Activated CD4-positive, alpha-beta T cell treated with anti-CD3 and anti-CD28 coated beads, Interleukin-2, amount 50 U/mL, for 4 hours (primary cell): ENCODE measurements at places on chromosomes 11 and 22.

GRCh38 chr11:60968223-60968622 lies 3.3 kb upstream of the CD6 start:
- DNase-seq: no peak

DNA sequence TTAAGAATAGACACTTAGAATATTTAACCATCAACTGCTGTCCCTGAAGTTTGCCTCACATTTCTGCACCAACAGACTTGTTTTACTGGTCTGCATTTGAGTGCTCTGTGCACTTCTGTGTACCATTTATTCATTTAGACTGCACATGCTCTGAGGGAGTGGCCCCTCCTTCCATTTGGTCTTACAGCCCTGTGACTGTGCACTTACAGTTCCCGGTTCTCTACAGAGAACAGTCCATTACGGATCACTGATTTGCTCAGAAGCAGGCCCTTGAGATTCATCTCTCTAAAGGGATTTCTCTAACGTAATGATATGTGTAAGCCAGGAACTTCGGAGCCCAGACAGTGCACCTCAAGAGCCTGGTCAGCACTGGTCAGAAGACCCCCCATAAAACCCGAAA lies 247.3 kb upstream of the BLID start:
- DNase-seq: no peak

DNA sequence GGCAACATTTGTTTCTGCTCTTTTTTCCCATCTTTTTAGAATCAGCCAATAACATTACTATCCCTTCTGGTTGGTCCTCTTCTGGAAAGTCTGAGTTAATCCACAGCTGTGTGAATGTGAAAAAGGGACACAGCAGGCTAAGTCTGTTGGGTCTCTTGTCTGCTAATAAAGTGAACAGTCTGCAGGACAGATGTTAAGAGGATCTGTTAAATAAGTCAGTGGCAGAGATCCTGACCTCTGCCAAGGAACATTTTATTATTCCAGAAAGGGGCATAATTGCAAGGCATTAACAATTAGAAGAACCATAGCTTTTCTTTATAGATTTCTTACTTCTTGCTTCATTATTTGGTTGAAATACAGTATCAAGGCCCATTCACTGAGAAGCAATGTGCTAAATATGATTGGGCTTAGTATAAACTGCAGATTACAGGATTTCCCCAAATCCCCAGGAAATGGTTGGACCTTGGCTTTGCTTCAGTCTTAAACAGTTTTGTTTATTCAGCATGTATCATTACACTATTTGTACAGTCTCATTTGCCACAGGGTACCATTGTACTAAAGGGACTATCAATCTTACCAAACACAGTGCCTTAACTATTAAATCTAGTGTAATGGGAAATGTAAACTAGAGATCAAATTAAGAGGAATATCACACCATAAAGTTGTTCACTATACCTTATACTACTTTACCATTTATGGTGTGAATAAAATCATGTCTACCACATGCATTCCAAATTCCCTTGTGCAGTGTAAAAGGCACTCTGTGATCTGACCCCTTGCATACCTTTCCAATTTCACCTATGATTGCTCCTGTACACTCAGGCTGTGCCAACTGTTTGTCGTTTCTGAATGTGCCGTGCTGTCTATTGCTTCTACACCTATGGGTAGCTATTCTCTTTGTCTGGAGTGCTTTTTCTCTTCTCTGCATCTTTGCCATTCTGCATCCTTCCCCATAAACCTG lies 274.0 kb downstream of the SOX6 start:
- no peak for DNase-seq

- no peak for DNase-seq
Measured at GRCh38 chr11:77038029-77038824, 4.0 kb downstream of the B3GNT6 start.

DNA sequence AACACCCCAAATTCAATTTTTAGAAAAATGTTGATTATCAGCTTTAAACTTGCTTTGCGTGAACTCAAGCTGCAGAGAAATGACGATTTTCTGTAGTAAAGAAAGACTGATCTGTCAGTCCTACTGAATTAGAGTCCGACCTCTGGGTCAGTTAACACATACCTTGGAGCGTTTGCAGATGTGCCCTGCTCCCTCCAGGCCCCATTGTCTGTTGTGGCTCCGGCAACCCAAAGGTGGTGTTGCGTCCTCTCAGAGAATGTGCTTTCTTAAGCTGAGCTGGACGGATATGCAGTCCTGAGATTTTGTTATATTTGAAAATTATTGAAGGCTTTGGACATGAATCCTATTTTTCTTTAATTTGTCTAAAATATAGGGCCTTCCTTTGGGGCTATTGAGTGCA lies 31.5 kb upstream of the MYO18B start:
- DNase-seq: no peak

GRCh38 chr11:35138943-35139721 lies at the start of gene CD44:
CD44 (plus strand) TSS chr11:35139171; CDS start chr11:35139304, 133 bp downstream.
- peak; percentile 84 for DNase-seq
